Stimulated activated CD4-positive, alpha-beta T cell treated with anti-CD3 and anti-CD28 coated beads, TNF-alpha, amount 100 ng/mL, for 24 hours (primary cell): ENCODE measurements at places on chromosomes 1 and 21.

GRCh38 chr1:30822966-30823581, 65.5 kb upstream of the LAPTM5 start:
- no peak for DNase-seq

DNA sequence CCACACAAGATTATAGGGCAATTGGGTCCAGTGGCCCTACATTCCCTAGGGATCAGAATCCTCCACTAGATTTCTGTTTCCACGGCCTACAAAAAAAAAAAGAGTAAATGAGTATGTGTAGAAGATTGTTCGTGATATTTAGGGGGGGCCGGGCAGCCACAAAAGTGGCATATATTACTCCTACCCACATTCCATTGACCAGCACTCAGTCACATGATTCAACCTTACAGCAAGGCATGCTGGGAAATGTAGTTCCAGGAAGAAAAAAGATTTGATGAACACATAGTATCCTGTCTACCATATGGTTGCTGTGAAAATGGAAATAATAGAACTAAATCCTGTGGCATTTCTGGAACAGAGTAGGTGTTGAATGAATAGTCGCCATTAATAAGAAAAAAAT, 43.4 kb upstream of the GJB5 start:
- DNase-seq: no peak

- no peak for DNase-seq
Observed at GRCh38 chr1:36755303-36756230, 272.9 kb upstream of the CSF3R start.

- no peak for DNase-seq
Observed at GRCh38 chr1:207314816-207315215, 6.7 kb upstream of the CD55 start.

DNA sequence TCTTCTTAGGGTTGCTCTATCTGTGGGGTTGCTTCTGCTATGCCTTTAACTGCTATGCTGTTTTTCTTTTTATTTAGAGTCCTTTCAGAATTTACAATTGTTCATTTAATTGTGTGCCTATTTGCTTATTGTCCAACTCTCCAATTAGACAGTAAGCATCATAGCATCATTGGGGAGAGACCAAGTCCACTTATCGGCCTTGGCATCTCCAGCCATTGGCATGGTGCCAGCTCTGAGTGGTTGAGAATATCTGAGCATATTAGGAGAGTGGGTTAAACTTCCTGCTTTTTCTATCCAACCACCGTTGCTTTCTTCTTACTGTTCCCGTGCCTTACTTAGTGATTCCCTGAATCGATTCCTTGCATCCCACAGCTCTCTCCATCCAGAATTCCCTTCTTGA, 535.0 kb downstream of the AJAP1 start:
- DNase-seq: no peak

- DNase-seq: no peak
Observed at GRCh38 chr1:211683396-211684297, 8.2 kb upstream of the NEK2 start.

DNA sequence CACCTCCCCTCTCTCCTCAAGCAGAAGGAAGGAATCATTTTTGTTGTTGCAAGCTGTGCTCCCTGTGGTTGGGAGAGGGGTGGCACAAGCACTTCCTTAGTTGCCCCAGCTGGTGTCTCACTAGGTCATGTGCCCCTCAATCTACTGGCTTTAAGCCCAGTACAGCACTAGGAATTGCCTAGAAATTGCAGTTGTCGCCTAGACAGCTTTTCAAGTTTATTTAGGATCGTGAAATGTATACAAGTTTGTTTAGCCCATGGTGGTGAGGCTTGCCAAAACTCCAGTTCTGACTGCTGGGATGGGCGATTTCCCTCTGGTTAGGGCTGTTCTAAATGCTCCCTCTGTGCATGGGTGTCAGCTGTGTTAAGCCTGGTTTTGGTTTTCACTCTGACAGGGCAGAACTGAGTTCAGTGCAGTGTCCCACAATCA, 126.8 kb upstream of the ZNF644 start:
- DNase-seq: no peak

- DNase-seq: no peak
Observed at GRCh38 chr21:33994373-33994772, 78.8 kb upstream of the ATP5PO start.

DNA sequence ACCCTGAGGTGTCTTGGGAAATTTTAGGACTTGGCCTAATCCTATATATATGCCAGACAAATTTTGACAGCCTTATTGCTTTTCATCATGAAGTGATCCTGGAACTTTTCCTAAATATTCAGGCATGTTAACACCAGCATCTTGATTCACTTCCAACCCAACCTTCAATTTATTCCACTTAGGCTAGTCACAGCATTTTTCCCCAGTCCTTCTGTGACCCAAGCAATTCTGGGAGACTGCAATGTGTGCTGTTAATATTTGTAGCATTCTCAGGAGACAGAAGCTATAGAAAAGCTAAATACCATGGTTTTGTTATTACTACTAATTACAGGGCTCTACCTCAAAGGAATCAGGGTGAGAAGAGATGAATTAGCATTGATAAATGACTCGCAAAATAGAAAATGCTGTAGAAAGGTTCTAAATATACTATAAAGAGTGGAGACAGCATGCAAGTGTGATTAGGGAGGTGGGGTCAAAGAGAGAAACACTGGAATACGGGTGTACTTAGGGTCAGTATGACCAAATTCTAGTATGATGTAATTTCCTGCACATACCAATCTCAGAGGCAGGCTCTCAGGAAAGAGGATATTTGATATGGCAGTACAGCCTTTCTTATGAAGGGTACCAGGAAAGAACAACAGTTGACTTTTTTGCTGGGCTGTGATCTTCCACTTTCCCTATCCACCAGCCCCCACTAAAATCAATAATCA, 29.1 kb downstream of the PRRX1 start:
- DNase-seq: no peak

GRCh38 chr1:24957808-24958752, 28.0 kb upstream of the RUNX3 start:
- no peak for DNase-seq

GRCh38 chr1:151585622-151586021, 26.2 kb upstream of the SNX27 start:
- no peak for DNase-seq

GRCh38 chr1:225479996-225480720, 52.3 kb upstream of the LBR start:
- DNase-seq: no peak

- DNase-seq: no peak
Observed at GRCh38 chr1:74392840-74393239, 119.6 kb downstream of the LRRC53 start.

DNA sequence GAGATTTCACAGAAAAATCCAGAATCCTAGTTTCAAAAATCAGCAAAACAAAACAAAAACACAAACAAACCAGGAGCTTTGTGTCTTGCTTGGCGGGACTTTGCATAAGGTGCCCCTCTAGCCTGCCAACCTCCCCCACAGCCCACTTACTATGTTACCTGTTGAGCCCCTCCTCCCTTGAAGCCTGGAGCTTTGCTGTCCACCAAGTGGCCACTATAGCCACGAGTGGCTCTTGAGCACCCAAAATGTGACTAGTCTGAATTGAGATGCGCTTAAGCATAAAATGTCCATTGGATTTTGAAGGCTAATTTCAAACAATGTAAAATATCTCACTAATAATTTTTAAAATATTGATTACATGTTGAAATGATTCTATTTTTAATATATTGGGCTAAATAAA, 12.2 kb downstream of the TFAP2E start:
- DNase-seq: no peak

DNA sequence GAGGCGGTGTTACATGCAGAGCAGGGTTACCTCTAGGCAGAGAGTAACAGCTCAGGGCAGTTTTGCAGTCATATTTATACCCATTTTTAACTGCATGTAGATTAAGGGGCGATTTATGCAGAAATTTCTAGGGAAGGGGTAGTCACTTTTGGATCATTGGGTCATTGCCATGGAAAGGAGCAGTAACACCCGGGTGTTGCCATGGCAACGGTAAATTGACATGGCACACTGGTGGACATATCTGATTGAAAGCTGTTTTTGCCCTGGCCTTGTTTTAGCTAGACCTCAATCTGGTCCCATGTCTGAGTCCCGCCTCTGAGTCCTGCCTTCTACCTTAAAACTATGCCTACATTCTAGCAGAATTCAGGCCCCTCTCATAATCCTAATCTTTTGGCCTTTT, 11.8 kb upstream of the USP1 start:
- DNase-seq: no peak

GRCh38 chr1:17605582-17606344, 66.3 kb downstream of the ARHGEF10L start:
- DNase-seq: no peak

GRCh38 chr1:105872817-105873216, 1183.7 kb upstream of the PRMT6 start:
- no peak for DNase-seq

DNA sequence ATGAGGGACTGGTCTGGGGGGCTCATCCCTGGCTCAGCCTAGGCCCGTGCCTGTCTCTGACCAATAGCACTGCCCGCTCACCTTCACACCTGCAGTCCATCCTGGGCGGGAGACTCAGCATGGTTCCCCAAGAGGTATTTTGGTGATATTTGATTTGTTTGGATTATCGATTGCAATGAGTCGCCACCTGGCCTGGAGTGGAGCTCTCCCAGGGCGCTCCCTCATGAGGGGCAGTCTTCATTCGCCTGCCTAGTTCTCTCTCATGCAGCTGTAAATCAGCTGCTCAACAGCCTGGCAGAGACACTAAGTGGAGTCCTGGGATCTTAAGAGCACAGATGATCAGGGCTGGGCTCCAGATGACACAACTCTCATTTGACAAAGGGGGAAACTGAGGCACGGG, 90.1 kb upstream of the ACTL8 start:
- no peak for DNase-seq

DNA sequence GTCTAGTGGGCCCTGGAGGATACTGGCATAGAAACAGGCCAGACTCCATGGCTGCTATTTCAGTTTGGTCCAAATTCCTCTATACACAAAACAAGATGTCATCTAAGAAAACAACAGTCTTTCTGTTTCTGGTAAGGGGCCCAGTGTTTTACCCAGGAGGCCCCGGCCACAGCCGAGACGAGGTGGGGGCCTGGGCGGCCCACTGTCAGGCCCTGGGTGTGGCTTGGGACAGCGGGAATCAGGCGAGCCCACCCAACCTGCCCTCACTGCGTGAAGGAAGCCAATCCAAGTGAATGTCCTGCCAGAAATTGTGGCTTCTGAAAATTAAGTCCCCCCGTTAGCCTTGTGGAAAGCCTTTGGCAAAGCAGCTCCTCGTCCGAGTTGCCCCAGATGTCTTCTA, 31.2 kb upstream of the GPR153 start:
- no peak for DNase-seq

DNA sequence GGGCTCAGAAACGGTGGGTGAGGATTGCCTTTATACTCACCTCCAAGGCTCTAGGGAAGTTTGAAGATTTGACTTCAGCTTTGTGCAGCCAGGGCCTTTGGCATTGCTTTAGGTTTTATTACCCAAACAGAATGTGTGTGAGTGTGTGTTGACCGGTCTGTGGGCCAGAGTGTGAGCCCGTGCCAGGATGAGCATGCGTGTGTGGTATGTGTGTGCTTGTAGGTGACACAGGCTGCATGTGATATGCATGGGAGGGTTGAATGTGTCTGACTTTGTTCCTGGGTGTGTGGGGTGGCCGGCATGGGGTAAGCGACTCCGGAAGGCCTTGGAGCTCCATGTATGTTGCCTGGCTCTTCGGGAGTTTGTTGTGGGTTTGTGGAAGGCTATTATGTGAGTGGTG, 160.5 kb downstream of the FOXD2 start:
- DNase-seq: no peak

DNA sequence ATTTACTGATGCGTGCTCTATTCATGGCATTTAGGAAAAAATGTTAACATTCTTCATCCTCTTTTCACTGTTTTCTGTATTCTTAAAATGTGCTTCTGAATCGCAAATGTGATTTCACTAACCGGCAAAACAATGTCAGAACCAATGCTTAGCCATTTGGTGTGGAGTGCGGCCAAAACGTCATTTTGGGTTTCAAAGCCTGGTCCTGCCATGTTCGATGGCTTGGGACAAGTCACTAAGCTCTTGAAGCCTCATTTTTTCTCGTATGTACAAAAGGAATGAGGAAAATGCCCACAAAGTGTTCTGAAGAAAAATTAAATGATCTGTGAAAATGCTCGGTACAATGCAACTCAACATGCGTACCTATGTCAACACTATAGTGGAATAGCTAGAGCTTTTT, 175.3 kb downstream of the APP start:
- no peak for DNase-seq

DNA sequence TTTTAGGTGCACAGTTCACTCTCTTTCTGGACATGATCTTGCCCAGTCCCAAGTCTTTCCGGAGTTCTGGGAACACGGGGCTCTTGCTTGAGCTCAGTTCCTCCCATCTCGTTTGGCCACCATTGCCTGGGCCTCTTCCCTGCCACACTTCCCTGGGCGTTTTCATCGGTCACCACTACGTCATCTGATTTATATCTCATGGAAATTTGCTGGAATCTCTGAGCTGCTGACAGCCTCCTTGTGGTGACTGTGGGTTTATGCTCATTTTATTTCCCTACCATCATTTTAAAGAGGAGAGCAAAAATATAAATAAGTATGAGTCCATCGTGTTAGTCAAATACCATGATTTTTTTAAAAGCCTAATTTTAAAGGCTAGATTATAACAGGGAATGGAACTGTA, 449.1 kb upstream of the KAZN start:
- DNase-seq: no peak

DNA sequence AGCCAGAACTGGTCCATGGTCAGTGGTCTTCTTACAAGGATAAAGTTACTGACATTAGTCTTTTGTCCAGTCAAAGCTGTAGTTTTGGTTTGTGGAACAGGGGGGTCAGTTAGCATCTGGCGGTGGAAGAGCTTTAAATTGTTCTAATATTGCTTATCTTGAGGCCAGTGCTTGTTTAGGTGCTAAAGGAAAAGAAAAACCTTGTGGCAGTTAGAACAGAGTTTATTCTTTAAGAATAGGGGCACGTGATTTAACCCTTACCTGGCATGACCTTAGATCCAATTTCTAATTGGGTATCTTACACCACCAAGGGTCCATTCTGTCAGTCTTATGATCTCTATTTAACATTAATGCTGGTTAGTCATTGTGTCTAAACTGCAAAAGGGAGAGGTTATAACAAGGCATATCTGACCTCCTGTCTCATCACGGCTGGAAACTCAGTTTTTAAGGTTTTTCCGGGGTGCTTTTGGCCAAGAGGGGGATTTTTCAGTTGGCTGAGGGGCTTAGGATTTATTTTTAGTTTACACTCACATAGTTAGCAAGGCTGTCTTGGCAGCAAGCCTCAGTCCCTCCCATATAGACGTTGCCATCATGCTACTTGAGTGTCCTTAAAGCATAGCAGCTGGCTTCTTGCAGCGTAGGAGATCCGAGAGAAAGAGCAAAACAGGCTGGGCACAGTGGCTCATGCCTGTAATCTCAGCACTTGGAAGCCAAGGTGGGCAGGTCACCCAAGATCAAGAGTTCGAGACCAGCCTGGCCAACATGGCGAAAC, 60.1 kb upstream of the FAM89A start:
- no peak for DNase-seq

GRCh38 chr1:19582318-19582717, 61.8 kb upstream of the NBL1 start:
- DNase-seq: peak; percentile 78
